ENCODE measurements at places on chromosomes 3 and 15.
A peak's percentile ranks its signal among the peaks of the same experiment; 100 is the strongest.

- no peak for DNase-seq
Observed at GRCh38 chr3:139894643-139894989, 40.4 kb upstream of the CLSTN2 start.

DNA sequence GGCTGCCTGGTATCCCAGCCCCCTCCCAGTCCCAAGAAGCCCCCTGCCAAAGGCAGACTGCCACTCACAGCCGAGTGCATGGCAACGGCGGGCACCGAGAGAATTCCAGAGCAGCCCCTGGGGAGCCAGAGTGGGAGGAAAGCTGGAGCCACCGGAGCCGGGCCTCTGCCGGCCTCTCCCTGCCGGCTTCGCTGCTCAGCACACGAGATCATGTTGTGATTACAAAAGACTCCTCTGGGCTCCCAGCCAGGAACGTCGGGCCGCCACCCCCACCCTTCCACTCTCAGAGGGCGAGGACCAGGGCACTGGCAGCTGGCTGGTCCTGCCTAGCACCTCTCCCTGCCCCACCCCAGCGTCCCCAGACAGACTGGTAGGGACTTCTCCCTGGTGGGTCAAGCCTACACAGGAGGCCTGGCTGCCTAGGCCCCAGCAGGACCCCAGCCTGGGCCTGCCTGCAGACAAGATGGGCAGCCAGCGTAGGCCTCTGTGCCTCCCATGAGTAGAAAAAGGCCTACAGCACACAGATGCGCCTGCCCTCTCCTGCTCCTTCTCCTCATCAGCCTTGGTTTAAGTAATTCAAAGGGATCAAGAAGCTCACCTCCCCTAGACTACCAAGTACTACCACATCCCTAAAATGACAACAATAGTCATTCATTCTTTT lies at the start of gene CCDC9B:
Gene CCDC9B (minus strand): TSS at position 200 of the 661 bp plus-strand sequence. CDS start 120 bp downstream, at position 80.
- peak; percentile 48 for DNase-seq

GRCh38 chr3:77079988-77080610 lies 40.2 kb downstream of the ROBO2 start:
- DNase-seq: no peak

GRCh38 chr3:45056608-45057301 lies 30.7 kb downstream of the CLEC3B start:
- no peak for DNase-seq

DNA sequence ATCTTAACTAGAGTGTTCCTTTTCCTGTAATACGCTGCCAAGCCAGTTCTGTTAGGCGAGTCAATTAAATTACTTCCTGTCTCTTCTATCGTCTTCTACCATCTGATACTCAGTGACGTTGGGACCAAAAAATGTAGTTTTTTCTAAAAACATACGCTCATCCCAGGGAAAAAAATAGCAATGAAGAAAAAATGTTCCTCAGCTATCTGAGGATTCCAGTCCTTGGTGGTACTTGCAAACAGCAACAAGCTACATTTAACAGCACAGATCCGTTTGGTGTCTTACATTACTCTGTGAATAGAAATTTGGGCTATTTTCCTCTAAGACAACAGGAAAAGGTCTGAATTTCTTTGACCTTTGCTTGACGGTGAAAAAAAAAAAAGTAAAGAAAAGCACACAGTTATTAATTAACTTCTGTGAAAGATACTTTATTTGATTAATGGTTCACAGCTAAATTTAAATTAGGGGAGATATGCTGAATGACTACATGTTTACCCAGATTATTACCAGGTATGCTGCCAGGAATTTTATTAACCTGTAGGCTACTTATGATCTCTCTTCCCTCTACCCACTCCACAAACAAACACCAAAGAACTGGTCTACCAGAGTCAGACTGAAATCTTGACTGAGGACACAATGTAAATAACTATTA lies 254.4 kb upstream of the ZPLD1 start:
- no peak for DNase-seq
